ENCODE measurements at places on chromosomes 1 and 21. TPM values are rescaled to one million over a fixed set of nuclear protein-coding genes. Genes with fewer than 3 reads are reported as not detected.

The FAM72D gene
- 8.3 TPM for total RNA-seq

The C1orf53 gene
- total RNA-seq = 9.5 TPM

The ADGRL4 gene
- total RNA-seq = not detected

The KRTAP19-3 gene
- not detected for total RNA-seq

The TFAP2E gene
- total RNA-seq = 0.72 TPM

The C1orf210 gene
- total RNA-seq = 23.3 TPM

The CDK11A gene
- 42.2 TPM for total RNA-seq

The AK4 gene
- total RNA-seq = 17.6 TPM

The FAAH gene
- total RNA-seq = 23.8 TPM

The RPS27 gene
- total RNA-seq = 898 TPM

The C1orf94 gene
- not detected for total RNA-seq

The HSD3B1 gene
- total RNA-seq = not detected

The ATF6 gene
- 19.5 TPM for total RNA-seq

Data from PC-9 (cell line).